ENCODE measurements at places on chromosomes 3 and 15.

GRCh38 chr15:79115986-79116665 lies 25.5 kb upstream of the RASGRF1 start:
- DNase-seq = no peak

DNA sequence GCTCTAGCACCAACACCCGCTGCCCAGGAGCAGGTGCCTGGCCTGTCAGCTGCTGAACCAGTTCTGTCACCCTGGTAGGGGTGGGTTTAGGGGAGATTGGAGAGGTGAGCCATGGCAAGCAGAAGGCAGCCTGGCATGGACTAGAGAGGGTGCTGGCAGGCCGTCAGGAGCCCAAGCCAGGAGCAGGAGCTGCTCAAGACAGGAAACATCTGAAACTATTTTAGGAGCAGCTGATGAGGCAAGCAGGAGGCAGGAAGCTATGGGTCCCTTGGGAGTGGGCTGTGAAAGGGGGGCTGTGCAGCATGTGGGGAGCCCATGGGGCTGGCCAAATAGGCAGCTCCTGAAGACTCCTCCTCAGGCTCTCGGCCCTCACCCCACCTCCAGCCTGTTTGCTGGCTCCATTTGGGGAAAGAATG lies 2.3 kb downstream of the INKA1 start:
- DNase-seq = no peak

DNA sequence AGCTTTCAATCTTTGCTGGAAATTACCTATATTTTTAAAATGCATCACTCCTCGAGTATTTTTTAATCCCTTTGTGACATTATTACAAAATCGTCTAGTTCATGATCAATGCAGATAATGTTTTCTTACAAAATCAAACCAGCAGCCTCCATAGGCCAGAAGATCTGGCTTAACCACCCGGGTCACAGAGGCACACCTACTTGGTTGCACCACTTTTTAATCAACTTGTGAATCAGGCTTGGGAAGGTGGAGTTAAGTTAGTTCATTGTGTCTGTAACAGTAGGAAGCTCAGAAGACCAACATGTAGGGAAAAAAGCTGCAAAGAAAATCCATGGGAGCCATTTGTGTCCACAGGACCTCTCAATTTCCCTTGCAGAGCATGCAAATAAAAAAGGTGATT lies 148.0 kb downstream of the TP63 start:
- DNase-seq = no peak

GRCh38 chr15:35379972-35380371 lies 166.0 kb downstream of the DPH6 start:
- no peak for DNase-seq

DNA sequence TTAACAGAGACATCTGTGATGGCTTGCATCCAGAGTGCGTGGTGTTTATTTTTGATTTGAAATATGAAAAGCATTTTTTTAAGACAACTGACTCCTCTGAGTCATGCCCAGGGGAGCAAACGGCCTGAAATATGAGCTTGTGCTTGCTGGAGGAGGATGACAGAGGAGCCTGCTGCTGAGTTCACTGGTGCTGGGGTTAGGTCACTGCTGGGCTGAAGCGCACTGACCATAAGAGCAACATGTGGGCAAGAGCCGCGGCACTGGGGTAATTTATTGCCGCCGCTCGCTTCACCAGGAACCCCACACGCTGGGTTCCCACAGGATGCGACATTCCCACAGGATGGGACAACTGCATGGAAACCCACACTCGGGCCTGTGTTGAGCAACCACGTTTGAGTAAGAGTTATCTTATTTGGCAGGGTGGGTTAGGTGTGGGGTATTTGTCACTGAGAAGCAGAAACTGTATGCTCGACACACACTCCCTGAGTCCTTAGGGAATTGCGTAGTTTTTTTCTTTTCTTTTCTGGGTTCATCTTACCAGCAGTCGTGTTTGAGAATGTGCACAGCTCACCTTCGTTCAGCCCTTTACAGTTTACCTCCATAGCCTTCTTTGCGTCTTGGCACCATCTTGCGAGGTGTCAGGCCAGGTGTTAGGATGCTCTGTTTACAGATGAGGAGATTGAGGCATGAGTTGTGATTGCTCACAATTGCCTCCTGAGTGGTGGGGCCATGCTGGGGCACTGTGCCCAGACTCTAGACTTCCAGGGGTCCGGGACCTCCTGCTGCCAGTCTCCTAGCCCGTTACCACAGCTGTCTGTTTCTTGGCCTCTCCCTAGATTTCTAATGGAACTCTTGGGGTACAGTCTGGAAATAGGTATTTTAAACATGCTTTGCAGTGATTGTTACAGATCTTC lies 60.4 kb downstream of the SMAD3 start:
- no peak for DNase-seq

DNA sequence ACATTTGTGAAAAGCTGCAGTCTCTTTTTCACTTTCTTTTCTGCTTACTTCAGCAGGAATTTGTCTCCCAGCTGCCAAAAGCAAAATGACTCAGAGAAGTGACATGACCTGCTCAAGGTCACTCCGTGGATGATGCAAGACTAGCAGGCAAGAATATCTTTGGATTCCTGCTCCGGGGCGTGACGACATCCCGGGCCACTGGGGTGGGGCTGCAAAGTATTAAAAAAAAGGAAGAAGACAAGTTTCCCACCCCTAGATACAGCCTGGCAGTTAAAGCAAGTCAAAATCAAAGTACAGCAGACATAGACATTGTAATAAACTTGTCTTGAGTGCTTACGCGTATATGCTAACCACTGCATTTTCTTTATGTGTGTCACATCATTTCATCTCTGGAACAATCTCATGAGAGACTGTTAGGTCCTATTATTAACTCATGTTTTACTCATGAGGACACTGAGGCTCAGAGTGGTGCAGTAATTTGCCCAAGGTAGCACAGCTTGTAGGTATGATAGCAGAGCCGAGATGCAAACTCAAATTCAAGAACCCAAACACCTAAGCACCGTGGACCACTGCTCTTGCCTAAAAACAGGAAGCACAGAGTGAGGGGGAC lies 485.2 kb upstream of the PROK2 start:
- no peak for DNase-seq

DNA sequence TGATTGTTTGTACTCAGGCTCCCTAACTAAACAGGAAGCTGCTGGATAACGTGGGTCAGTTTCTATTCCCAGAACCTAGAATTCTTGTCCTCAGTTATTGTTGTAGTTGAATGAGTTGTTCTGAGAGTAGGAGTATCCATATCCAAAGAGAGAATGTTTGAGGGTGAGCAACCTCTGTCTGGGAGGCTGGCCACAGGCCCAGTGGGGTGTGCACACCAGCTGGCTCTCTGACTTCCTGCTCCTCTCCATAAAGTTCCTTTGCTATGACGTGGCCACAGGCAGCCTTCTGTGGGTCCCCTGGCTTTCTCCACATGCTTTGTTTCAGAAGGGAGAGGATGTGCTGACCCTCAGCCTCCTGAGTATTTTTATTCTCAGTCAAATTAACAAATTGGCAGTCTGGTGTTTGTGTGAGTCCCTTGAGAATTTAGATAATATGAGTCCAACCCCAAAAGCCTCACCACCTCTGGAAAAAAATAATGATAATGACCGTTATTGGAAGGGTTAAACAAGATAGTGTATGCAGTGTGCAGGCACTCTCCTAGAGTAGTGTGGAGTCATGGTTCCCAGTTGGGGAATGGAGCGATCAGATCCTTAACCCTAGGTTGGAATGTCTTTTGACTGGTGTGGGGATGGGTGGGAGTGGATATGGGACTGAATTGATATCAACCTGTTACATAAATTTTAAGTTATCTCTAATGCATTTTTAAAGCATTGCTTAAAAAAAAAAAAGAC lies 47.6 kb upstream of the MED12L start:
- DNase-seq = no peak
